HL-60 (cell line): ENCODE measurements at places on chromosomes 4 and X.

DNA sequence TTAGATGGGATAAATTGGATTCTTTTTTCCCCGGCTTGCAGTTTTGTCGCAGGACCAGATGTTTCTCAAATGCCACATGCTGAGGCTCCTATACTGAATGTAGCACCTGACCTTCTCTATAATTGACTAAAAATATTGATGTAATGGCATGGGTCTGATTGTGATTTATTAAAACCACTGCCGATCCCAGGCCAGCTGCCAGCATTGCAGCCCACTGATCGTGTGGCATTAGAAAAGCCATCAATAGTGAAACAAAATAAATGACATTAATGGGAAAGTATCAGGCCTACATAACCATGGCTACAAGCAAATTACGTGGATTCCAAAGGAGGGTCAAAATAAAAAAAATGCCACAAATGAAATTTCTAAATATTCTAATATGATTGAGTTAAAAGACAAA, 98.7 kb downstream of the MAB21L2 start:
- no peak for DNase-seq

GRCh38 chr4:181685911-181686310, 557.3 kb upstream of the TENM3 start:
- DNase-seq, result no peak

DNA sequence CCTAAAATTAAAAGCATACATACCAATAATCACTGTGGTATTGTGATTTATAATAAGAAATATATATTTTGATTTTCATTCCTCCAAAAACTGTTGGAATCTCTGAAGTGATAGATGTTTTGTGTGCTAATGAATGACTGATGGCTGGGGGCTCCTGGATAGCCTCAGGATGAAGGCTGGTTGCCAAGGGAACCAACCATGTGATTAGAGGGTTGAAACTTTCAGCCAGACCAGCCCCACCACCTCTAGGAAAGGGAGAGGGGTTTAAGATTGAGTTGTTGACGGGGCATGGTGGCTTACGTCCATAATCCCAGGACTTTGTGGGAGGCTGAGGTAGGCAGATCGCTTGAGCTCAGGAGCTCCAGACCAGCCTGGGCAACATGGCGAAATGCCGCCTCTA, 34.0 kb downstream of the HS6ST2 start:
- no peak for DNase-seq

DNA sequence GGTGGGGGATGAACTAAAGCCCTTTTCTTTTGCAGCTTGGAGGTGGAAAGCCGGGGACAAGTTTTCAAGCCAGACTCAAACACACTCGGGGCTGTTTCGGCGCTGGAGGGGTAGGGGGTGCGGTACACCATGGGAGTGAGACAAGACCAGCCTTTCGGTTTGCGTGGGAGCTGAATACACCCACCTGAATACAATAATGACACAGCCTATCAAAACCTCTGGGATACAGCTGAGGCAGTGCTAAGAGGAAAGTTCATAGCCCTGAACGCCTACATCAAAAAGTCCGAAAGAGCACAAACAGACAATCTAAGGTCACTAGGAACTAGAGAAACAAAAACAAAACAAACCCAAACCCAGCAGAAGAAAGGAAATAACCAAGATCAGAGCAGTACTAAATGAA, 163.3 kb downstream of the ATRX start:
- DNase-seq, result no peak

GRCh38 chr4:76850010-76850441, 47.9 kb downstream of the SOWAHB start:
- no peak for DNase-seq

DNA sequence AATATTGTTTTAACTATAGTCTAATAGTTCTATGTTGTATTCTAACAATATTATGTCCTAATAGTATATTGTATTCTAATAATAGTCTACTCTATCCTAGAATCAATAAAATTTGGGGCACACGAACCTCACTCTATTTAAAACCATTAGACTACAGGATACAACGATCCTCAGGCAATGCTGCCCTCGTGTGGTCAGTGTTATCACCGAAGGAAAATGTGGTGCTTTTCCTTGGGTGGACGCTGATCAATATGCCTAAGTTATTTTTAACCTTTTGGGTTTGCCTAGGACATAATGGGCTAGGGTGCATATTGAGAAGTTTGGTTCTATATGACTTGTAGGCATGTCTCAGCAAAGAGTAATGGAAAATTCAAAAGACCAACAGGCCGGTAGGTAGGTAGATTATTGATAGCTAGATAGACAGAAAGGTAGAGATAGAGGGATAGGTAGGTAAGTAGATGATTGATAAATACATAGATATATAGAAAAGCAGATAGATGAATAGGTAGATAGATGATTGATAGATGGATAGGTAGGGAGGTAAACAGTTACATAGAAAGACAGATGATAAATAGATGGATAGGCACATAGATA, 75.1 kb downstream of the PRKX start:
- peak; percentile 29 for DNase-seq

DNA sequence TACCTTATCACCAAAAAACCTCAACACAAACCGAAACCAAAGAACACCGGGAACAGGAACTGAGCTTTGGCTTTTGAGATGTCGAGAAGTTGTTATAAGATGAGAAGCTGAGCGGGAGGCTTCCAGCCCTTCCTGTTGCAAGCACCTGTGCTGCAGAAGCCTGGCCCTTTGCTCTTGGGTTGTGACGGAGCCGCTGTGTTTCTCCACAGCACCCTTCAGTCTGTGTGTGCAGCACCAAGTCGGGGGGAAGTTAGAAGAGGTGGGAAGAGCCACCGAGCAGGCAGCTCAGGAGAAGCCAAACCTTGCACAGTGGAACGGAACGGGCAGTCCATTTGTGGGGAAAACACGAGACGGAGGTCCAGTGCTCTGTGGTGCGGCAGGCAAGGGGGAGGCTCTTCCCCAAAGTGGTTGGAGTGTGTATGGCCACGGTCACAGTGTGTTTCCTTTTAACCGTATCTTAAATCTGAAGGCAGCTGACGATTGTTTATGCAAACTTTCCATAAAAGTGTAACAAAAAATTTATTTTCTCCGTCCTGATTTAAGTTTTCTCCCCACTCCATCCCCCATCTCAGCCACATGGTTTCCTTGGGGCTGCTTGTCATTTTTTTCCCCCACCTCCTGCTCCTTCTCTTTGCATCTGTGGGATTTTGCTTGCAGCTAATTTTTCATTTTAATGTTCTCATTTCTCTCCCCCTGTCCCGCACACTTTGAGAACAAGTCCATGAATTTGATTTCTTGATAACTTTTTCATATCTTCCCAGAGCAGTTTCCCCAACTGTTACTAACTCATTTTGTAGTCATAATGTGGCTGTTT, 123.7 kb downstream of the STOX2 start:
- peak; percentile 74 for DNase-seq

- no peak for DNase-seq
Measured at GRCh38 chr4:61277785-61278760, 77.9 kb downstream of the ADGRL3 start.

GRCh38 chr4:72314869-72315268, 254.2 kb downstream of the ADAMTS3 start:
- DNase-seq, result no peak

GRCh38 chrX:20863649-20864048, 510.6 kb upstream of the CNKSR2 start:
- no peak for DNase-seq

DNA sequence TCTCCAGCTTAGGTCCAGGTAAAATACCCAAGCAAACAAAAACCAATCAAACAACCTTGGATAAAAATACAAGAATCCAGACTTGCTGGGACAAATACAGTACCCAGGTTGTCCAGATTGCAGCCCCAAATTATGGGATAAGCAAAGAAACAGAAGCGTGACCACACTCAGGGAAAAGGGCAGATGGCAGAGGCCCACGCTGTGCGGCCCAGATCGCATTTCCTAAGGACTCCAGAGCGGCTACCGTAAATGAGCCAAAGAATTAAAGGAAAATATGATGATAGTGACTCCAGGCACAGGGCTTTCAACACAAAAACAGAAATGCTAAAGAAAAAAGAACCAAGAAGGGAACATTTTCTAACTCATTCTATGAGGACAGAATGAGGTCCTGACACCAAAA, 50.3 kb downstream of the FGFRL1 start:
- no peak for DNase-seq

DNA sequence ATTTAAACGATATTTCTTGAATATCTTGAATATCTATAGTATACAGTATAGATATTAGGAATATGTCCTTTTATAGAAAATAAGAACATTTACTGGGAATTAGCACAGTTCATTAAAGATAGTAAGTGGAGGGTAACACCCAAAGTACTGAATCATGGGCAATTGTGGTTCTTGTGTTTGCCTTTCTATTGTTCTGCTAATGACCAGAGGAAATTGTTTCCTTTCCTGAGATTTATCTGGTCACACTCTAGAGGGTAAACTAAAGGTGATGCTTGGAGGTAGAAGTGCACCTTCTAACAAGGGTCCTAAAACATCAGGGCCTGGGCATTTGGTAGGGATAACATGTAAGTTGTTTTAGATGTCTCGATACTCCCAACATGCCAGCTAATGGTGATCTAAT, 241.3 kb upstream of the SFRP2 start:
- DNase-seq, result no peak

DNA sequence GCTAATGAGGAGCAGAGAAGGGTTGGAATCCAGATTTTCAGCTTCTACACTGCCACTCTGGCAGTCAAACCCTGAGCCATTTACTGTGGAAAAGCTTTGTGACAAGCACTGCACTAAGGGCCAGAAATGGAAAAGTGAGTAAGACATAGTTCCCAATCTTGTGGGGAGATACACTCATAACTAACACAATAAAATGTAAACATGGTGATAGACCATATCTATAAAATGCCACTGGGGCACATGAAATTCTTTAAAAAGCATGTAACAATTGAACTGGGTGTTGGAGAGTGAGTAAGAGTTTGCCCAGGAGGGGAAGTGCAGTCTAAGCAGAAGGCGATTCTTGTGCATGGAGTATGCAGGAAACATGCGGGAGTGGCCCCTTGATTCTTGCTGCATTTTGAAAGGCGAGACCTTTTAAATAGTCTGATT, 32.0 kb upstream of the ANXA5 start:
- DNase-seq, result no peak

- DNase-seq, result no peak
Measured at GRCh38 chr4:156515295-156515694, 456.3 kb downstream of the PDGFC start.

GRCh38 chr4:92012899-92013867, 290.6 kb upstream of the GRID2 start:
- no peak for DNase-seq

DNA sequence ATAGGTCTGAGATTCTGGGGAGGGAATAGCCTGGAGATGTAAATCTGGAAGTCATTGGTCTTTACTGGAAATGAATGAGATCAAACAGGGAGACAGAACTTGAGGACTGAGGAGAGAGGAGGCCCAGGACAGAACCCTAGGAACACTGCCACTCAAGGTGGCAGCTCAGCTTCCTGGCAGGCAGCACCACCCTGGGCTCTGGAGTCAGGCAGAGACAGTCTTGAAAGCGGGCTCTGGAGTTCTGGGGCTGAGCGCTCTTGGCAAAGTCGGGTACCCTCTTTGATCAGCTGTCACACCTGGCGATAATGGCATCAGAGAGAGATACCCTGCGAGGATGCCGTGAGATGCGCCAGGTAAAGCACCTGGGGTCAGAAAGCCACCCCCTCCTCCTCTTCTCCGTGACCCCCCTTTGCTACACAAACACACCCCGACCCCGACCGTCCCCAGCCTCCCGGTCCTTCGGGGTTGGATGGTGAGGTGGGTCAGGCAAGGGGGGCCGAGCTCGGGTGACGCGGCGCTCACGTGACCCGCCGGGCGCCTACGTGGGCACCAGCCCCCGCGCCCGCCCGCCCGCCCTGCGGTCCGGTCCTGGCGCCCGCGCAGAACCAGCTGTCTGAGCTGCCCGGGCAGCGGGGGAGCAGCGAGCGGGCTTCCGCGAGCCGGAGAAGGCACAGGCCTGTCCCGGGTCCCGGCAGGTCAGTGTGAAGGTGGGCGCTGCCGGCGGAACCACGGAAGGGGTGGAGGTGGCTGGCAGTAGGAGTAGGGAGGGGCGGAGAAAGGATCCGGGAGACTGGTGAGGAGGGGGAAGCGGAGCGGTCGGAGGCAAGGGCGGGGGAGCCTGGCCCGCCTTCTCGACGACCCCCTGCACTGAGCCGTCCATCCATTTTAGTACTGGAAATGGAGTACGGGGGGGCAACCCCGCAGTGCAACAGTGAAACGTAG, at the start of gene TCEAL3:
Gene TCEAL3, plus strand, starts transcription at position 600 of the 942 bp plus-strand sequence. CDS start 1,102 bp downstream, outside the sequence.
- no peak for DNase-seq

GRCh38 chrX:151488677-151489076, 74.8 kb upstream of the PASD1 start:
- no peak for DNase-seq

DNA sequence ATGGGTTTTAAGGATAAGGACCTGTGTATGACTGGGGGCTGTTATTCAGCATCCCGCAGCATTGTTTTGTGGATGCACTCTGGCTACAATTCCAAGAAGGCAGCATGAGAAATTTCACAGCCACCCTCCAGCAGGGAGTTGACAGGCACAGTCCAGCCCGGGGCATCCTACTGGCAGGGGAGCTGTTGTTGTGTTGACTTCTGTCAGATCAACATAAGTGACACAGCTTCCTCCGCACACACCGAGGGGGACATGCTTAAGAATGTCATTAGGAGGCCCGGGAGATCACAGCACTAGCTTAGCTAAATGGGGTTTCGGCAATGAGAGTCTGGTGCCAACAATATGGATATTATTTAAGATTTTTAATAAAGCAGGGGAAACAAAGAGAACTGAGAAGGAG, 326.5 kb downstream of the ASMT start:
- no peak for DNase-seq
